ENCODE measurements at places on chromosomes 12 and 14.

DNA sequence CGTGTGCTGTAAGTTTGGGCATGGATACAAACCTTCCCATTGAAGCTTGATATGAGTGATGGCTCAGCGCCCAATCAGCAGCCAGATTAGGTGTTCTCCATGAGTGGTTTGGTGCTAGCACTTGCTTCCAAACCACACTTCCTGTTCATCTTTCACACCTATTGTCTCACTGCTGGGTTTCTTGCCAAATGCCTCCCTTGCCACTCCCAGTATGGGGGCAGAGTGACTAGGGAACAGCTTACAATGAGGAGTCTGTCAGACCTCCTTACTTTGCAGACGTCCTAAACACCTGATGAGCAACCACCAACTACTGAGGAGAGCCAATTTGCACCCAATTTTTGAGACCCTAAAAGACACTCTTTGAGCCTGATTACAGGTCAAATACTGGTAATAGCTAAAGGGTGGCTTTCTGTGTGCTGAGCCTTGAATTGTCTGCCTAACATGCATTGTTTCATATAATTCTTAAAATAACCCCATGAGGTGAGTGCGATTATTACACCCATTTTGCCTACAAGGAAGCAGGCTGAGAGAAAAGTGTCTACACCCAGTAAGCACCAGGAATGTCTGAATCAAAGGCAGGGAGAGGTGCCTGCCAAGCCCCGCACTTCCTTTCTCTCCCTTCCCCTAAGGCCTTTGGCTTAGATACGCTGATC, 48.4 kb upstream of the FOS start:
- DNase-seq: no peak

DNA sequence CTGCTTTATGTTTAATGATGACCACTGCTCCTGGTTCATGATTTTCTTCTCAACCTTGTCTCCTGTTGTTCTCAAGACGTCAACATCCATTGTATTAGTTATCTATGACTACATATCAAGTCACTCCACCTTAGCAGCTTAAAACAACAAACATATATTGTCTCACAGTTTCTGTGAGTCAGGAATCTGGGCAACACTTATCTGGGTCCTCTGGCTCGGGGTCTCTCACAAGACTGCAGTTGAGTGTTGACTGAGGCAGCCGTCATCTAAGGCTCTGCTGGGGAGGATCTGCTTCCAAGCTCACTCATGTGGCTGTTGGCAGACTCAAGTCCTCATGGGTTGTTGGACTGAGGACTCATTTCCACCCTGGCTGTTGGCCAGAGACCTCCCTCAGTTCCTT, 27.3 kb upstream of the FRS2 start:
- no peak for DNase-seq

DNA sequence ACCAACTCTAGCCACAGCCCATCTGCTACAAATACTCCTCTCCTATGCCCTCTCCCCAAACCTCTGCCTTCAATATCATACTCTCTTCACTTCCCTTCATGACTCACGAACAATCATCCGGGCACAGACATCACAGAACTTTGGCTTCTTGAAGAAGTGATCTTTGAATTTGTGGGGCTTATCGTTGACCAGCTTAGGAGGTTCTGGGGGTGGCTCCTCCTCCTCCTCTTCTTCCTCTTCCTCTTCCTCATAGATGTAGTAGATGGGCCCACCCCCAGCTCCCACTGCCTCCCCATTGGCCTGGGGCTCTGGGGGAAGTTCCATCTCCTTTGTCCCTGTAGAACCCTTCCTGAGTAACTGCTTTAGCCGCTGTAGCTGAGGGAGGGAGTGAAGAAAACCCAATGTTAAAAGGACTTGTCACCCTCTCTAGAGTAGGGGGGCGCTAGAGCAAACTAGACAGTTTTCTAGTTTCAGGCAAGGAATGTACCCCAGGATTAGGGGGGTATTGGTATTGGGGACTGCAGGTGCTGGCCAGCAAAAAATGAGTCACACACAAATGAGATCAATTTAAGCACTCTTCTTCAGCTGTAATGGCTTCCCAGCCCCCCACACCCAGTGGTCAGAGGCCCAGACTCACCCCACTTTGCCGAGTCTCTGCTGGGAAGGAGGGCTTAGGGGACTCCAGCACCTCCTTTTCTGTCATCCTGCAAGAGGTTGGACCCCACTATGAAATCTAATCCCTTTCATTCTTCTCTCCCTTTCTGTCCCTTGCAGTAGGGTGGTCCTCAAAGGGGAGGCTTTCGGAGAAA, 1.8 kb downstream of the STAC3 start:
- no peak for DNase-seq

DNA sequence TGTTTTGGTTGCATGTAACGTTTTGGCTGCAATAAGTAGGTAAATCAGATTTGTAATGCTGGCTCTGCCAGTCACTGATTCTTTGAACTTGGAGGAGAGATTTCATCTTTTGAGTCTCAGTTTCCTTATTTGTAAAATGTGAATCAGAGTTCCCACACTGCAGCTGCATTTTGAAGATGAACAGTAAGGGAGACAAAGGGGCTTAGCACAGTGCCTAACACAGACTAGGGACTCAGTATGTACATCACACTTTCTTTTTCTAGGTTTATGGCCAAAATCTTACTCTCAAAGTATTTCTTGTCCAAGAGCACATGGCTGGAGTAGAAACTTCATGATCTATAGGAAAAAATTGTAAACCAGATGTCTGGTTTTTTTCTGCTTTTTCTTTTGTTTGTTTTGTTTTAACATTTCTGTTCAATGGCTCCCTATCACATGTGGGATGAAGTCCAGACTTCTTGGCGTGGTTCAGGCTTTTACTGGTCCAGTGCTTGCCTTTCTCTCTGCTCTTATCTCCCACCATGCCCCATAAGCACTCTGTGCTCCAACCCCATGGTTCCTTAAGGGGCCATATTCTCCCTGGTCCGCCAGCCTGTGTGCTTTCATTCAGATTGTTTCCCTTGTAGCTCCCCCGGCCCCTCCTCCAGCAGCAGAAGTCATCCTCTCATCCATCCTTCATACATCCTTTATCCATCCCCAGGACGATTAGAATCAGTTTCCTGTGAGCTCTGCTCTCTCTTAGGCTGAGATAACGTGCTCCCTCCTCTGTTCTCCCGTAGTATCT, 58.0 kb downstream of the SYNE2 start:
- DNase-seq: no peak

DNA sequence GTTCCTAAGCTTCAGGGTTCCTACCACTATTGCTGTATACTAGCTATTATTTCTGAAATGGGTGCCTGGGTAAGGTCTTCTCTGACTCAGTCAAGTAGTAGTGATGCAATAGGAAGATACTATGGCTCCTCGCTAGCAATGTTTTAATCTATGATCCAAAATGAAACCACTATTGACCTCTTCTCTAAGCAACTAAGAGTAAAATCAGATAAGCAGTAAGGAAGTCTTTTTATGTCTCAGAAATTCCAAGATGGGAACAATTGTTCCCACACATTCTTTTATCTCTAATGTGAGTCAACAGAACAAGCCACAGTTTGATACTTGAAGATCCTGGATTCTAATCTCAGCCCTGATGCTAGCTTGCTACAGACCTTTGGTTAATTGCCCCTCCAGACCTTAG, 45.1 kb downstream of the AREL1 start:
- no peak for DNase-seq
